ENCODE measurements at places on chromosomes 12 and 14. TPM values are rescaled to one million over a fixed set of nuclear protein-coding genes. Genes with fewer than 3 reads are reported as not detected.

The IFNG-AS1 gene
- 3.6 TPM for total RNA-seq

The NAV3 gene
- total RNA-seq = not detected

The PPM1A gene
- total RNA-seq = 49.4 TPM

The FBXW8 gene
- total RNA-seq = 9.9 TPM

The MFAP5 gene
- total RNA-seq = not detected

The CYP27B1 gene
- 4.9 TPM for total RNA-seq

The NOVA1 gene
- total RNA-seq = 0.39 TPM

The RNF212B gene
- total RNA-seq = not detected

The NAB2 gene
- 14.4 TPM for total RNA-seq

The P2RX7 gene
- total RNA-seq = 12.0 TPM

The MYO1H gene
- not detected for total RNA-seq
